ENCODE measurements at places on chromosomes 7 and 10. TPM values are rescaled to one million over a fixed set of nuclear protein-coding genes. Genes with fewer than 3 reads are reported as not detected.

Gene EVX1
- not detected for total RNA-seq

Gene AKR1B15
- total RNA-seq, result not detected

Gene C10orf67
- total RNA-seq, result 0.15 TPM

Gene ITGA8
- total RNA-seq, result not detected

Gene MYL10
- not detected for total RNA-seq

Gene GATA3
- total RNA-seq, result 31.1 TPM

Gene TAS2R41
- total RNA-seq, result not detected

Gene NYAP1
- total RNA-seq, result 0.13 TPM

Gene HMX2
- total RNA-seq, result not detected

Gene CPXM2
- total RNA-seq, result not detected

Gene TUBAL3
- total RNA-seq, result not detected

Gene NAT16
- not detected for total RNA-seq

Gene PTPN20
- total RNA-seq, result 0.70 TPM

Gene CPN1
- total RNA-seq, result not detected

Gene BZW2
- 147 TPM for total RNA-seq

Gene CALCR
- total RNA-seq, result not detected

Gene CPA2
- total RNA-seq, result not detected

Gene ANKIB1
- 43.4 TPM for total RNA-seq

Gene MSMB
- total RNA-seq, result not detected

Gene WNT8B
- total RNA-seq, result not detected

Gene ASB10
- not detected for total RNA-seq

Gene SYNPO2L
- total RNA-seq, result not detected

Gene ASB4
- total RNA-seq, result not detected

Gene DPP6
- total RNA-seq, result not detected

Gene SPDYE1
- not detected for total RNA-seq

Gene PFKFB3
- 81.9 TPM for total RNA-seq

Gene CDNF
- total RNA-seq, result 1.1 TPM

Gene POU6F2
- total RNA-seq, result not detected

Gene LDB3
- not detected for total RNA-seq

Gene C10orf143
- 5.0 TPM for total RNA-seq

All from activated CD8-positive, alpha-beta memory T cell treated with anti-CD3 and anti-CD28 coated beads for 36 hours (primary cell).